ENCODE measurements at places on chromosomes 16 and 17.

GRCh38 chr17:73250851-73251640 lies 10.6 kb downstream of the CPSF4L start:
- DNase-seq, result no peak

DNA sequence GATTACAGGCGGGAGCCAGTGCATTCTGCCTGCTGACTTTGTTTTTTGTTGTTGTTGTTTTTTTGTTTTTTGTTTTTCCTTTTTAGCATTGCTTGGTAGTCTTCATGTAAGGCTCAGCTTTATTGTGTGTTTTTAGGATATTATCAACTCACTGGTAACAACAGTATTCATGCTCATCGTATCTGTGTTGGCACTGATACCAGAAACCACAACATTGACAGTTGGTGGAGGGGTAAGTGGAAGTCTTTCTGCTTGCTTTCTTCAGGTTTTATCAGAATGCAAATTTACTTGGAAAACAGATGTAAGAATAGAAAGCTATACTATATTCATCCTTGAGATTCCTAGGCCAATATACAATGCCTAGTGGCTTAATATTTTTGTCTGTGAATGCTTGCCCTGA lies 3.3 kb upstream of the CMTM1 start:
- DNase-seq, result no peak

- DNase-seq, result no peak
Measured at GRCh38 chr16:11780991-11781680, 15.9 kb downstream of the ZC3H7A start.

DNA sequence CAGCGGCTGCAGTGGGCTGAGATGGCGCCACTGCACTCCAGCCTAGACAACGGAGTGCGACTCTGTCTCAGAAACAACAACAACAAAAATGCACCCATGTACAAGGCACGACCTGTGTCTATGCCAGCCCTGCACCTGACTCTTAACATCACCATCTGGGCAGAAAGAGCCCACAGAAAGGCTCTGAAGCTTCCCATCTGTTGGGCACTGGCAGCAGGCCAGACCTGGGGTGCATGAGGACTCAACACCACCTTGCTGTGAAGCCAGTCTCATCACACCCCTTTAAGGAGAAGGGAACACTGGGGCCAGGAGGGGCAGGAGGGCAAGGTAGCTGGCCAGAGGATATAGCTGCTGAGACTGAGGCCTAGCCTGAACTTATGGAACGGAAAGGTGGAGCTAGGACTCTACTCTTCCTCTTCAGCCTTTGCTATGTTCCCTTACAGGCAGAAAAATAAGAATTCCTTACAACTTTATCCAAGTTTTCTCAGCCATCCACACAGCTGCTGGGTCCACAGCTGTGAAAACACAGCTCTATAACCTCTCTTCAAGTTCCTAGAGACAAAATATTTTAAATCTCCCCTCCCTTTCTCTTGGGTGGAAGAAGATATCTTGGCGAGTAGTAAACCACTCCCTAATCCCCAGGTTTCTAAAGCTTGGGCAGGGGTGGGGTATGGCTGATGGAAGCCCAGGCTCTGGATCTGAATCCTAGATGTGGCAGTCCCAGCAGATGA lies 2.8 kb downstream of the ELOB start:
- no peak for DNase-seq

GRCh38 chr16:78376452-78376851 lies 277.0 kb downstream of the WWOX start:
- DNase-seq, result no peak

DNA sequence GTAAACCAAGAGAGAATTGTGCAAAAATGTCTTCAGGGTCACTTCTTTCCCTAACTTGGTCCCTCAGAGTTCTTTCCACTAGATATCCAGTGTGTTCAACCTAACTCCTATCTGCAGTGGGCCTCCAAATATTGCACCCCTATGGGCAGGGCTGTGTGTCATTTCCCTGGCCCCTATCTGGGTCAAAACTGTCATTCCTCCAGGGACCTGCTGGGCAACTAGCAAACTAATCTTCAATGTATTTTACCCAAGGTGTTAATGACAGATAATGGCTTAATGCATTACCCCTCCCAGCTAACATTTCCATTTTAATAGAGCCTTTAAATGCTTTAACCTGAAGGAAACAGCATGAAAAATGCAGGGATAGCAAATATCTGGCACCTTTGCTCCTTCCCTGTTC lies 25.8 kb upstream of the SKAP1 start:
- no peak for DNase-seq

DNA sequence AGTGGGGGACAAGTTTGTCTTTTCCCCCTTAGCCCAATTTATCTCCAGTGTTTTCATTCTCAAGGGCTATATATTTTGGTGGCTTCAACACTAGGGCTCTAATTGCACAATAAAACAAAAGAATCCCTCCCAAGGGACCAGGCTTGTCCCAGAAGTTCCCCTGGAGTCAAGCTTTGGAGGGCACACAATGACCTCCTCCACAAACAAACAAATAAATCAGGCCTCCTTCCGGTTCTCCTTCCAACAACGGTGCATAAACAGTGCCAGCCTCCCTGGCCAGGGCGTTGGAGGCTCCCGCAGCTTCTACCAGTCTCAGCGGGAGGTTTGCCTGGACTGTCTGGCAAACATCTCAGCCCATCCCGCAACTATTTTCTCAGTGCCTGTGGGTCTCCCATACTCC lies 188.0 kb upstream of the FOXF1 start:
- DNase-seq, result no peak

DNA sequence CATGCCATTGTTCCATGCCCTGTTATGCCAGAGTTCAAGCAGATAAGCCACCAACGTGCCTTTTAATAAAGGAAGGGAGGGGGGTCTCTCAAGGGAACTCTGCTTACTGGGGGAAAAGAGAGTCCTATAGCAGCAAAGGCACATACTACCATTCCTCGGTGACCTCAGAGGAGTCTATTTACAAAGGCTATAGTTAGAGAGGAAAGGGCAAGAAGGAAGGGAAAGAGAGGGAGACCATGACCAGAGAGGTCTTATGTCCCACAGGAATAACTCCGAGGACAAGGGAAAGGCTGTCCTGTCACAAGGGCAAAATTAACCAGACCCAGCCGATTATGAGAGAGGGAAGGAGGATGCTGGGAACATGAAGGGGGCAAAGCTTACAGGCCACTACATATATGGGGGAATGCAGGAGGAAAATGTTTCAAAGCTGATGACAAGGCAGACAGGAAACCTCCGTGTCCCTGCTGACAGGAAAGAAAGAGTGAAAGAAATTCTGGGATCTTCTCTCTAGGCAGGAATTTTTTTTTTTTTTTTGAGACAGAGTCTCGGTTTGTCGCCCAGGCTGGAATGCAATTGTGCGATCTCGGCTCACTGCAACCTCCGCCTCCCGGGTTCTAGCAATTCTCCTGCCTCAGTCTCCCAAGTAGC lies 51.5 kb downstream of the HIC1 start:
- no peak for DNase-seq

DNA sequence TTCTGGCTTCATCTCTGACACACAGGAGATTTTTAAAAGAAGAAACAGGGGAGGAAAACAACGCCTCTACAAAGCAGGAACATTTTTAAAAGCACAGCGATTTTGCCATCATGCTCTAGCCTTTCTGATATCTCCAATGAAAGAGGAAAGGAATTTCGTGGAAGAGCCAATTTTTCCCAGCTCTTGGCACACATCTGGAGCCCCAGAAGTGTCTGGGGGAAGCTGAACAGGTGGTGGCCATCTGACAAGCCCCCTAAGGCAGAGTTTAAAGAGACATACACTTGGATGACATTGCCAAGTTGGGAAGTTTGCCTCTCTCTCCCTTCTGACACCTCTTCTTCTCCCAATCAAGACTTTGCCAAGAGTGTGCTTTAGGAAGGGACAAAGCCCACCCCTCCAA lies 82.1 kb downstream of the CCT6B start:
- no peak for DNase-seq

DNA sequence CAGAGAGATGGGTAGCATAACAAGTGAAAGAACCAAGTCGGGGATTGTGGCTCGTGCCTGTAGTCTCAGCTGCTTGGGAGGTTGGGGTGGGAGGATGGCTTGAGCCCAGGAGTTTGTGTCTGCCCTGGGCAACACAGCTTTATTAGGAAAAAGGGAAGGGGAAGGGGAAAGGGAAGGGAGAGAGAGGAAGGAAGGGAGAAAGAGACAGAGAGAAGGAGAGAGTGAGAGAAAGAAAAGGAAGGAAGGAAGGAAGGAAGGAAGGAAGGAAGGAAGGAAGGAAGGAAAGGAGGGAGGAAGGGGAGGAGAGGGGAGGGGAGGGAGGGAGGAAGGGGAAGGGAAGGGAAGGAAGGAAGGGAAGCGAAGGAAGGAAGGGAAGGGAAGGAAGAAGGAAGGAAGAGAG lies 33.3 kb downstream of the CENPV start:
- DNase-seq, result no peak

- DNase-seq, result no peak
Measured at GRCh38 chr17:45307290-45308015, 9.4 kb downstream of the MAP3K14 start.

Data from activated gamma-delta T cell (primary cell).